BE2C (cell line): ENCODE measurements at places on chromosomes 7 and 10.

- DNase-seq, result no peak
Observed at GRCh38 chr7:101999393-101999792, 182.0 kb downstream of the CUX1 start.

DNA sequence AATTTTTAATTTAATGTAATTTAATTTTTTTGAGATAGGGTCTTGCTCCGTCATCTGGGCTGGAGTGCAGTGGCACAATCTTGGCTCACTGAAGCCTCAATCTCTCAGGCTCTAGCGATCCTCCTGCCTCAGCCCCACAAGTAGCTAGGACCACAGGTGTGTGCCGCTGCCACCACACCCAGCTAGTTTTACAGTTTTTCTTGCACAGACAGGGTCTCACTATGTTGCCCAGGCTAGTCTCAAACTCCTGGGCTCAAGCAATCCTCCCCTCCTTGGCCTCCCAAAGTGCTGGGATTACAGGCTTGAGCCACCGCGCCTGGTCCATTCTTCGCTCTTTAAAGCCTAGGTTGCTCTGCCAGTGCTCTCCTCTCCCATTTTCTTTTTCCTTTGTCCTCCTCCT, 12.9 kb downstream of the CALML3 start:
- DNase-seq, result no peak

GRCh38 chr10:114313866-114314265, 74.8 kb downstream of the VWA2 start:
- no peak for DNase-seq

GRCh38 chr7:36474283-36475010, 84.8 kb downstream of the ANLN start:
- DNase-seq, result no peak

GRCh38 chr10:79473496-79474095, 28.2 kb upstream of the ZCCHC24 start:
- no peak for DNase-seq

DNA sequence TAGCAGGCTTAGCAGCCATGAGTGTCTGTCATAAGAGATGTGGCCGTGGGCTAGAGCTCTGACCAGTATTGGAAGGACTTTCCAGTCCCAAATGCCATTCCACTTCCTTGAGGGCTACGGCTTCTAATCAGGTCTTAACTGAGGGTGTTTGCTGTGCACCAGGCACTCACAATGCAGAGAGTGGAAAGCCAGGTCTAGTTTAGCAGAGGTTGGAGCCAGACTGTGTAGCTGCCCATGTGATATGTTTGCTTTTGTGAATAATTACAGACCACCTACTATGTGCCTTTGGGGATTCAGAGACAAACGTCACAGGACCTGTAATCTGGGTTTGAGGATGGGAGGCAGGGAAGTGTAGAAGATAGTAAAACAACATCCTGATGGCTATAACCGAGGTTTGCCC, 79.8 kb downstream of the WDFY4 start:
- DNase-seq, result no peak

DNA sequence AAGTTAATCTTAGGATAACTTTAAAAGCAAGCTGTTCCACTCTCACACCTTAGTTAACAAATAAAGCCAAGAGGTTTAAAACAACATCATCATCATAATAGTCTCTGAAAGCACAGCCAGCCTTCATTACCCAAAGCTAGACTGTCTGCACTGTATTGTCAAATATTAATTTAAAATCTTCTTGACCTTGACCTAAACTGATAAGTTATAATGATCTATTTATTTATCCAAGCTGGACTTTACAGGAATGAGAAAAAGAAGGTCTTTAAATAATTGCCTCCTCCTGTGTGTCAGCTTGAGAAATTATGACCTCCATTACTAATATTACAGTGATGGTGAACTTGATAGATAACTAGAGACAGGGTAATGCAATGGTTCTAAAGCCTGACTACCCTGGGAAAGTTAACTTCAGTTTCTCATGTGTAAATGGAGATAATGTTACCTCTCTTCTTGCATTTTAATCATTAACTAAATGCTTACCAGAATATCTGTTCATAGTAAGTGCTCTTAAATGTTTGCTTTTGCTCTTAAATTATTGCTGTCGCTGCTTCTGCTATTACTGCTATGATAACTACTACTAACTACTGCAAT, 111.0 kb downstream of the KAT6B start:
- no peak for DNase-seq

DNA sequence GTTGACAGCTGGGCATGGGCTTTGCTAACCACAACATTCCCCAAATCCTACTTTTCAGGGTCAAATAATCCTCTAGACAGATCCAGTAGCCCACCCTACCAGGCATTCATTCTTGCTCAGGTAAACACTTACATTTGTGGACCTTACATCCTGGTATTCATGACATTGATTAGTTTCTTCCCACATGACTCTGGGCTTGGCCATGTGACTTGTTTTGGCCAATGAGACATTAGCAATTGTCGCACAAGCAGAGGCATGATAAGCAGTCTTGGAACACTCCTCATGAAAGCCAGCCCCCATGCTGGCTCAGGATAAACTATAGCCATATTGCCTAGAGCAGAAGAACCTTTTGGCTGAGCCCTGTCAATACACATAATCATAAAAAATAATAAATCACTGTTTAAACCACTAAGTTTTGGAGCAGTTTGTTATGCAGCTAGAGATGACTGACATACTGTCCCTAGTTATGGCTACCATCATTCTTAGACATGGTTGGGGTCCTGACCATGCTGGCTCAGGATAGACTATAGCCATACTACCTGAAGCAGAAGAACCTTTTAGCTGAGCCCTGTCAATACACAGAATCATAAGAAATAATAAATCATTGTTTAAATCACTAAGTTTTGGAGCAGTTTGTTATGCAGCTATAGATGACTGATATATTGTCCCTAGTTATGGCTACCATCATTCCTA, 6.3 kb upstream of the COL13A1 start:
- no peak for DNase-seq

- no peak for DNase-seq
Observed at GRCh38 chr10:112826018-112826697, 123.9 kb upstream of the TCF7L2 start.

- no peak for DNase-seq
Observed at GRCh38 chr7:37532636-37533035, 84.0 kb upstream of the ELMO1 start.

GRCh38 chr7:112510001-112510742, 29.4 kb downstream of the LSMEM1 start:
- DNase-seq, result no peak

DNA sequence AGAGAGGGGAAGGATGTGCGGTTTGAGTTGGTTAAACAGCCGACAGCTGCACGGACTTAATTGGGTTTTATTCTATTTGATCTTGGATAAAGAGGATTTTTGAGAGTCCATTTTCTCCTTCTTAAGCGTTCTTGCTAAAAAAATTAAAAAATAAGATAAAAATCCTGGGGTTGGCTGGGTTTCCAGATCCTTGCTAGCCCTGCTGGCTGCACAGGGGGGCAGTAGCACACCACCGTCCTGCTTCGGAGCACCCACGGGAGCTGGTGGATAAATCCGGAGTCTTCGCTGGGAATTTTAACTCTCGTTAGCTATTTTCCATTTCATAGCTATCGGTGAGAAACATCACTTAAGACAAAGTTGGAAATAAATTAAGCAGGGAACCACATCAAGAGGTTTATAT, 792.0 kb downstream of the TYW1 start:
- DNase-seq, result peak; percentile 62

DNA sequence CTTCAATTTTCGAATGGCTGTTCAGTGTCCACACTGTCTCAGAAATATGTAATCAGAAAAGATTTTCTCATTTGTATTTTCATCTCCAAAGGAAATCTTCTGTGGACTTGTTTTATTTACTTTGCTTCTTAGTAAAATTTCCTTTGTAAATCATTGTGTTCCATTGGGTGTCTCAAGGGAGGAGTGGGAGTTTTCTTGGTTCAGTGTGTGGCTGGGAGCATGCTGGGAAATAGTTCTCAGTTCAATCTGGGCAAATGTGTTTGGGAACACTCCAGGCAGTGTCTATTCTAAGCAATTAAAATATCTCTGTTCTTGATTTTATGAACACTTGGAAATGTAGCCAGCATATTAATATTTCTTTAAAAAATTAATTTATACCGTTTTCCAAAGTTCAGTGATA, 1019.8 kb downstream of the CNTNAP2 start:
- no peak for DNase-seq

GRCh38 chr7:2247141-2247995, 5.3 kb downstream of the NUDT1 start:
- DNase-seq, result peak; percentile 69

- no peak for DNase-seq
Observed at GRCh38 chr7:139582671-139583155, 59.2 kb downstream of the CLEC2L start.

DNA sequence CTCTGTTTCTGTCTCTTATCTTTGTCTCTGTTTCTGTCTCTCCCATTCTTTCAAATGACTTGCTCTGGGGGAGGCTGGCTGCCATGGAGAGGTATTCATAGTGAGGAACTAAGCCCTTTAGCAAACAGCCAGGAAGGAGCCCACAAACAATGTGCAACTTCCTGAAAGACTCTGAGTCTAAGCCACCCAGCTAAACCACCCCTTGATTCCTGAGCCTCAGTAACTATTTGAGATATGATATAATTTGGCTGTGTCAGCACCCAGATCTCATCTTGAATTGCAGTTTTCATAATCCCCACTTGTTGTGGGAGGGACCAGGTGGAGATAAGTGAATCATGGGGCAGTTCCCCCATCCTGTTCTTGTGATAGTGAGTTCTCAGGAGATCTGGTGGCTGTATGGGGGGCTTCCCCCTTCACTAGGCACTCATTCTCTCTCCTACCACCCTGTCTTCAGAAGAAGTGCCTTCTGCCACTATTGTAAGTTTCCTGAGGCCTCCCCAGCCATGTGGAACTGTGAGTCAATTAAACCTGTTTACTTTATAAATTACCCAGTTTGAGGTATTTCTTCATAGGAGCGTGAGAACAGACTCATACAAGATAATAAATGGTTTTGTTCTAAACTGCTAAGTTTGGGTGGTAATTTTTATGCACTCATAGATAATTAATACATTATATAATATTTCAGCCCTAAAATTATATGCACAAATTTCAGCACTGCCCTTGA, 121.2 kb upstream of the FOXP2 start:
- DNase-seq, result no peak

DNA sequence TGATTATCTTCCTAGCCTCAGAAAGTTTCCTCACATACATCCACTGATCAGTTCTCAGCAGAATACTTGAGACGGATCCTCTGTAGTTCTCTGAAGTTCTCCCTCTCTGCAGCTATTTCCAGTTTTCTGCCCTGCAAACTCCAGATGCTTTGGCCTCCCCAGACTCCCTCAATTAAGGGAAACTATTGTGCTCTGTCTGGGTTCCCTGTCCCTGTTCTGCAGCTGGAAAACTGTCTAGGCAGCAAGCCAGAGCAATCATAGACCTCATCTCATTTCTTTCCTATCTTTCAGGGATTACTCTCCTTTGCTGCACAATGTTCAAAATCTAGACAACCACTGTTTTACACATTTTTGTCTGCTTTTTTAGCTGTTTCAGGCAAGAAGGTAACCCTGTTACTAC, 9.2 kb downstream of the MICU1 start:
- DNase-seq, result peak; percentile 68

DNA sequence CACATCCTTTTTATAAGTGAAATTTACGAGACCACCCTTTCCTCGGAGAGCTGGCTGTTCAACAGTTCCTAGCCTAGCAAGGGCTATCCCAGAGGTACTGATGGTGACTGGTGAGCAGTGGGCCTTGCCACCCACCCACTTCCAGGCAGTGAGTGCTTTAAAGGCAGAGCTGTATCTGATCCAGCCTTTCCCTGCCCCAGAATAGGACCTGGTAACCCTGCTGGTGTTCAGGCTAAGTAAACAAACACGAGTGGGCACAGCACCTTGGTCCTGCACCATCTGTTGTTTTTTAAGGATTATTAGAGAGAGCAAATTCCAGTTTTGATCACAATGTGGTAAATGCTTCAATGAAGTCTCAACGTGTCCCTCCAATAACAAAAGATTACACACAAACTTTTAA, 75.7 kb downstream of the COBL start:
- DNase-seq, result no peak

DNA sequence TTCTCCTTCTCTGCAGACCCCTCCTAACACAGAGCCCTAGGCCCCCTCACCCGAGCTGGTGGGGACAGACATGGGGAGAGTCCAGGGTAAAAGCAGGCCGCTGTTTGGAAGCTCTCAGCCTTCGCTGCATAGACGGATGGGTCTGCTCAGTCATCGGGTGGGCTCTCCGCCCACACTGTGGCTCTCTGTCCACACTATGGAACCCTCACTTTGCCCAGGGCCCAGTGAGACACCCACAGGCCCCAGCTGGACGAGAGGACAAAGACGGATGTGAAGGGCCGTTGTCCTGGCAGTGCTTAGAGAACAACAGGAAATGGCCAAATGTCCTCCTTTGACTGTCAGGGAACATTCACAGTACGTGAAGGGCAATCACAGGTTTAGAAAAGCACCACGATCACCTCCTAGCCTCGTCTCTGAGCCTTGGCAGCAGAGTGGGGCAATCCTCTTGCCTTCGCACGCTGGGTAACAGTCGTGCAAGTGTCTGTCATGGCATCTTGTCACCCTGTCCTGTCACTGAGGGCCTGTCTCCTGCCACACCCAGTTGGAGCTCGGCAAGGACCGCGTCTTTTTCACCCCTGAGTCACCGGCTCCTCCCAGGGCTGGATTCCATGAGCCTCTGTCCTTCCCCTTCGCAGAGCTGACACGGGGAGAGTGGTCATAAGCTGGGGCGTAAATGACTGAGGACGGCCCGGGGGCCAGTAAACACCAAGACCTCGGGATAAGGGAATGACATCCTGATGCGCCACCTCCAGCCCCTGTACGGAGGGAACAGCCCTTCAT, 80.6 kb downstream of the PRKAG2 start:
- DNase-seq, result no peak

- peak; percentile 56 for DNase-seq
Observed at GRCh38 chr7:82810558-82811259, 352.0 kb downstream of the PCLO start.

DNA sequence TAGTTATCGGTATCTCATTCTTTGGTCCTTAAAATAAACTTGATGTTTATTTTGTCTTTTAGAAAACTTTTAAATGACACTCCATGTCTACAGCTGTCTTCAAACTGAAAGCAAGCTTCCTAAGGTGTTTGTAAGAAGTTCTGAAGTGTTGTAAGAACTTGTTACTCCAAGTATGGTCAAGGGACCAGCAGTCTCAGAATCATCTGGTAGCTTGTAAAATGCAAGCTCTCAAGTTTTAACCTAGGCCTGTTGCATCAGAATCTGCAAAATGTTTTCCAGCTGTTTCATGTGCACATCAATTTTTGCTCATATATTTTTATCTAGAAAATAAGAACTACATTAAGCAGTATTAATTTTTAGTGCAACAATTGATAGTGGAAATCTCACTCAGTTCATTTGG, 104.1 kb downstream of the THSD7A start:
- DNase-seq, result no peak

GRCh38 chr7:43906331-43907010, at the start of gene URGCP:
Gene URGCP (minus strand): TSS chr7:43906596. CDS start chr7:43906575, 21 bp downstream.
- DNase-seq, result peak; percentile 65

- no peak for DNase-seq
Observed at GRCh38 chr10:77602913-77603533, 34.6 kb downstream of the KCNMA1 start.
